ENCODE measurements at places on chromosomes 3 and 15.

DNA sequence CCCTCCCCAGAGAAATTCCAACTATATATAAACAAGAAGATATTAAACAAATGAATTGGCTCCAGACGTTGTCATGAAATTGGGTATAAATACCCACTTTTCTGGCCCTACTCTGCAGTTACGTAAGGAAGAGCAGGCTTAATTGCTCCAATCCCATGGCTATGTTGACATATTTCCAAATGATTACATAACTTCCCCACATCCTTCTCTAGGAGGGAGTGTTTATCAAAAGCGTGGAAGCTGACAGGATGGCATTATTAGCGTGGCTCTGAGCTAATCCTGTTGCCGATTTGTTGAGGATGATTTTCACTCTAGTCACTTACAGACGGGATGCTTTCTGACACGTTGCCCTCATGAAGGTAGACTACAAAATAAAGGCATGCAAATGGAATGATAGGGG is 347.5 kb upstream of the TMCO5A start:
- no peak for DNase-seq

GRCh38 chr3:127286571-127287140 is 1.2 kb downstream of the PRR20G start:
- no peak for DNase-seq

- DNase-seq = no peak
These were observed 13.0 kb downstream of the TMEM44 start for GRCh38 chr3:194620196-194620595.

DNA sequence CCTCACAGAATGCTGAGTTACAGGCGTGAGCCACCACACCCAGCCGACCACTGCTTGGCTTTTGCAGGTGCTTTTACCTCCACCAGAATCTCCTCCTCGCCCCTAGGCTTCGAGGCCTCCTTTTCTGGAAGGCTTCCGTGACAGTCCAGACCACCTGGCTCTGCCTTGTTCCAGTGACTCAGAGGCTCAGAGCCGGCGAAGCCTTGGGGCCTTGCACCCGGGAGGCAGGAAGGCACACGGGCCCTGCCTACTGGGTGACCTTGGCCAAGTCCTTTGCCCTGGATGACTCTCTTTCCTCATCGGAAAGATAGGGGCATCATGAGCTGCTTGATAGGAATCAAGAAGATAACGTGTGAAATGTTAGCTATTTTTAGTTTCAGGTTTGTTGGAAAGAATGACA is 31.3 kb upstream of the FURIN start:
- DNase-seq = no peak

DNA sequence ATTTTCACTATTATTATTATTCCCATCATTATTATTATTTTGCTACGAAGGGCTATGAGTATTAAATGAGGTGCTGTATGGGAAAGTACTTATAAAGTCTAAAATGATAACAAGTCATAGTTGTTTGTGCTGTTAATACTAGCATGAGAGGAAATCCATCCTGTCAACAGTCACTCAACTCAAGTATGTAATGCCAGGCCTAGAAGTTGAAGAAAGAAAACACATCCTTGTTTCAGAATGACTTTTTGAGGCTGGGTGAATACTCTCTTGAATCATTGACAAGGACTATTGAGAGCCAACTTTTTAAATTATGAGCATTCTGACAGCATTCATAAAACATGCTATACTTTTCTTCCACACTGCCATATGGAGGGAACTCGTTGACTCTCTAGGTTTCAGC is 60.9 kb upstream of the ATP13A5 start:
- DNase-seq = no peak

DNA sequence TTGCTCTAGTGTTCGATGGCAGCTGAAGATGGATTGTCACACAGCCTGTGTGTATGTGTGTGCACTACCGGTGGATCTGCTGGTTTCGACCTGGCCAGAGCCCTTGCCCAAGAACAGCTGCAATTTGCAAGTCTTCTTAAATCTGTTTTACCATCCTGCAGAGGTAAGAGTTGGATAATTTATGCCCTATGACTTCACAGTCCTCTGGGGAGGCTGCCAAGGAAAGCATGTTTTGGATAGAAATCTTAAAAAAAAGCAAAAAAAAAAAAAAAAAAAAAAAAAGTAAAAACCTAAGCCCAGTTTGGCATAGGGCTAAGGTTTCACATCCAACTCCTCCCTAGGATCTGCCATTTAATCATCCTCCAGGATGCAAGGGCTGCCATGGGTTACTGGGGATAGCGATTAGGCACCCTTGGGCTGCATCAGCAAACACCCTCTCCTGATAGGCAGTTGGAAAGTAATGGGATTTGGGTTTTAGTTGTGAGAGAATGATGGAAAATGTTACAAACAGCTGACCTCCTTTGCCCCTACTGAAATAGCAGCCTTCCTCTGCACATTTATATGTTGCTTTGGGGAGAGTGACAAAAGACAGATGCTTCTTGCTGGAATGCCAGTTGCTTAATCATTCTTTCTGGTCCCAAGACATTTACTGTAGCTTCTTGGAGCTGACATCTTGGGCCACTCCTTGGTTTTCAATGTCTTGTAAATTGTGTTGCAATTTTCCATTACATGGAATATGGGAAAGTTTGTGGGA is 35.4 kb downstream of the CD200R1L start:
- peak; percentile 84 for DNase-seq

DNA sequence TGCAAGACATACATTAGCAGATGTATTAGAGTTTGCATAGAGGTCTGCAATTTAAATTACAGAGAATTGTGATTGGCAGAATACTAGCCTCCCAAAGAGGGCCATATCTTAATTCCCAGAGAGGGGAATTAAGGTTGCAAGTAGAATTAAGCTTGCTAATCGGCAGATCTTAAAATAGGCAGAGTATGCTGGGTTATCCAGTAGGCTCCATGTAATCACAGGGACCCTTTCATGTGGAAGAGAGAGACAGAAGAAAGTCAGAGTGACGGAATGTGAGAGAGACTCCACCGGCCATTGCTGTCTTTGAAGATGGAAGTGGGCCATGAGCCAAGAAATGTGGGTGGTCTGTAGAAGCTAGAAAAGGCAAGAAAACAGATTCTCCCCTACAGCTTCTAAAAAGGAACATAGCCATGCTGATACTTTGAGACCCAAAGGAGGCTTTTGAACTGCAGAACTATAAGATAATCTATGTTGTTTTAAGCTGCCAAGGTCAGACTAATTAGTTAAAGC is 38.8 kb downstream of the IMPG2 start:
- no peak for DNase-seq

Measured in astrocyte of the cerebellum (primary cell).